Esophagus squamous epithelium (tissue), 5 donors: ENCODE measurements at places on chromosomes 2 and 18.

DNA sequence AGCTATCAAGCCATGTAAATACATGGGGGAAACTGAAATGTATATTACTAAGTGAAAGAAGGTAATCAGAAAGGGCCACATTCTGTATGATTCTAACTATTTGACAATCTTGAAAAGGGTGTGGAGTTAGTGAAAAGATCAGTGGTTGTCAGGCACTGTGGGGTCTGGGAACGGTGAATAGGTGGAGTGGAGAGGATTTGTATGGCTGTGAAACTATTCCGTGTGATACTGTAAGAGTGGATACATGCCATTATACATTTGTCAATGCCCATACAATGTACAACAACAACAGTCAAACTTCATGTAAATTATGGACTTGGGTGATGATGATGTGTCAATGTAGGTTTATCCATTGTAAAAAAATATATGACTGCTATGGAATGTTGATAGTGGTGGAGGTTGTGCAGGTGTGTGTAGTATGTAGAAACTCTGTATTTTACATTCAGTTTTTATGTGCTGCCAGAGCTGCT, 1116.2 kb downstream of the SUCLG1 start:
- H3K27me3 ChIP-seq = no peaks in the 10 kb centered on the region
- DNase-seq = no peak
- no peak overlapping the region for H3K4me3 ChIP-seq
- H3K4me1 ChIP-seq = no peaks in the 10 kb centered on the region

GRCh38 chr2:69013142-69013839, at the start of gene ANTXR1:
ANTXR1 (plus strand) TSS chr2:69013179; CDS start chr2:69013500, 321 bp downstream.
- peaks cover 22% of the 10 kb centered on the region for H3K27me3 ChIP-seq
- H3K27ac ChIP-seq = peak within 1 kb of the TSS; percentile 91
- H3K4me3 ChIP-seq = peak within 1 kb of the TSS; percentile 79
- no peak for DNase-seq
- no peaks in the 10 kb centered on the region for H3K36me3 ChIP-seq

GRCh38 chr2:46050489-46050888, 246.7 kb upstream of the EPAS1 start:
- H3K4me1 ChIP-seq = peaks cover 59% of the 10 kb centered on the region
- H3K27me3 ChIP-seq = no peaks in the 10 kb centered on the region

DNA sequence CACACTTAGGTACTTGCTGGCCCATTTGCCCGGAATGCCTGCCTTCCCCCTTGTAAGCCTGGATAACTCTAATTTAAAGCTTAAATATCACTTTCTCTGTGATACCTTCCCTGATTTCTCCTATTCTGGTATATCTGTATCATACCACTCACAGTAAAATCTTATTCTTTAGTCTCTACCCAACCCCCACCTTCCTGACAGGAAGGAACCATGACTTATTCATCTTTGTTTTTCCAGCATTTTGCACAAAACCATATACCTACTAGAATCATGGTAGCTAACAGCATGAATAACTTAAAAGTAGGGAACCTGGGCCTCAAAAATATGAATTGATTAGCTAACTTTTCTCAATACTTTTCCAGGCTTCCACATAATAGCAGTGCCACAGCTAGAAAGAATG, 111.5 kb downstream of the GFPT1 start:
- no peaks in the 10 kb centered on the region for H3K27me3 ChIP-seq
- peaks cover 4% of the 10 kb centered on the region for H3K4me1 ChIP-seq
- no peak for DNase-seq
- H3K27ac ChIP-seq = no peak overlapping the region

DNA sequence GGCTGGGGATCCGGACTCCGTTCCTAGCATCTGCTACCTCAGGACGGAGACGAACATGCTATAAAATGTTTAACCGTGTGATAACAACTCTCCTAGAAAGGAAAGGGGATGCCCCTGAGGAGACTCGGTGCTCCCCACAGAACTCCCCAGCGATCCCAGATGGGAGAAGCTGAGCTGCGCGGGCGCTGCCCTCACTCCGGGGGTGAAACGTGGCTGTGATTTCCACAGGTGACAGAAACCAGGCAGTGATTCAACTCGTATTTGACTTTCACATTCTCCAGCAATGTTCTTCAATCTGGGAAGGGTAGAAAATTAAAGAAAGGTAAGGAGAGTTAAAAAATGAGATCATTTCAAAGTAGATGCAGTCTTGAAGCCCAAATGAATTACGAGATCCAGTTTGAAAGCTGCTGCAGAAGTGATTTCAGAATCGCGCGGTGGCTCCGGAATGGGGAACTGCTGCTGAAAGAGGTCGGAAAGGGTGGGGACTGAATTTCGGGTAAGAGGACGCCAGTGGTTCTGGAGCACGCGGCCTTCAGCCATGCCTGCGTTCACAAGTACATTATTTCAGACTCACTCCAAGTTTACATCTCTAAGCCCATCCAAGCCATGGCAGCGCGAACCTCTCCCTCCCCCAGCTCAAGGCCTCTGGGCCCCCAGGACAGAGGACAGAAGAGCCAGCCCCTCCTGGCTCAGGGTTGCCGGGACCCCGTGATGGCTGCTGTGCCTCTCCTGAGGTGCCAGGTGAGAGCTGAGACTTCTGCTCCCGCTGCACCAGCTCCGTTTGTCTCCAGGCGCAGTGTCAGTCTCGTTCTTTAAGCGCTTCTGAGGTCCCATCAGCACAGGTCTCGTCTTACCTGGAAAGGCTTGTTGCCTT, 39.5 kb downstream of the ADNP2 start:
- no peaks in the 10 kb centered on the region for H3K36me3 ChIP-seq
- peak overlapping the region; percentile 33 for H3K4me3 ChIP-seq
- H3K4me1 ChIP-seq = peaks cover 6% of the 10 kb centered on the region
- DNase-seq = no peak

GRCh38 chr2:57450170-57450569, 596.4 kb upstream of the VRK2 start:
- no peaks in the 10 kb centered on the region for H3K36me3 ChIP-seq
- no peaks in the 10 kb centered on the region for H3K4me1 ChIP-seq
- no peaks in the 10 kb centered on the region for H3K27me3 ChIP-seq
- H3K4me3 ChIP-seq = no peak overlapping the region
- H3K27ac ChIP-seq = no peak overlapping the region

GRCh38 chr18:50686409-50686808, 126.5 kb downstream of the MAPK4 start:
- H3K27ac ChIP-seq = no peak overlapping the region
- no peak for DNase-seq
- H3K4me3 ChIP-seq = no peak overlapping the region
- no peaks in the 10 kb centered on the region for H3K4me1 ChIP-seq

- no peak overlapping the region for H3K4me3 ChIP-seq
- H3K36me3 ChIP-seq = no peaks in the 10 kb centered on the region
- DNase-seq = no peak
- H3K4me1 ChIP-seq = no peaks in the 10 kb centered on the region
- no peak overlapping the region for H3K27ac ChIP-seq
These were observed 347.7 kb downstream of the LPIN1 start for GRCh38 chr2:12094134-12094533.
